ENCODE measurements at places on chromosomes 12 and 14.
A peak's percentile ranks its signal among the peaks of the same experiment; 100 is the strongest.

- peak; percentile 61 for DNase-seq
Measured at GRCh38 chr12:44015333-44015941, 179.6 kb downstream of the TMEM117 start.

GRCh38 chr14:70013271-70013873 is 134.2 kb downstream of the SMOC1 start:
- peak; percentile 37 for DNase-seq

DNA sequence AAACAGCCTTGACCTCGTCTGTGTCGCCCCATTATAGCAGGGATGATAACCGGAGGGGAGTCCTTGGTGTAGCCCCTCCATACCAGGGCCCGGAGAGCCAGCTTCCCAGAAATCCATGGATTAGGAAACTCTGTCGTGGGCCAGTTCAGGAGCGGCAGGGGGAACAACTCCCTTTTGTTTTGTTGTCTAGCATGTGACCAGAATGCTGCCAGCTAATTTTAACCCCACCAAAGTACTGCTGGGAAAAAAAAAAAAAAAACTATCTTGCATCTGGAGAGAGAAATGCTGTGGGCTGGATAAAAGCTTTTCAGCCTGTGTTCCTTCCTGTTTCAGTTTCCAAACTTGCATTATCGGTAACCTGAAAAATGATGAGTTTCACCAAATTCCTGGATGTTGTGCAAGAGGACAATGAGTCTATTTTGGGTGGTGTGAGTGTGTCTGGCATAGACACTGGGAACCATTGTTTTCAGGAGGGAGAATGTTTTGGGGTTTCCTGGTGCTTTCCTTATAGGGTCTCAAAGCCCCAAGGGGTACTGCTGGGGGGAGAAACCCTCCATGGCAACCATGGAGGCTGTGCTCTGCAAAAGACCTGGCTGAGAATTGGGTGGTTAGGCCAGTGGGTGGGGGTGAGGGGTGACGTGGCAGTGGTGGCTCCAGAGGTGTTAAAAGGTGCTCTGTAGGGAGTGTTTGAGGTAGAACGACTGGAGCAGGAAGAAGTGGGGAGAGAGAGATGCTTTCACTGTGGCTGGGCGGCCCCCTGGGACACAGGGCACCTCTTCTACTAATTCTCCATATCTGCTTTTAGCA is 14.9 kb upstream of the IRF2BPL start:
- DNase-seq: no peak

DNA sequence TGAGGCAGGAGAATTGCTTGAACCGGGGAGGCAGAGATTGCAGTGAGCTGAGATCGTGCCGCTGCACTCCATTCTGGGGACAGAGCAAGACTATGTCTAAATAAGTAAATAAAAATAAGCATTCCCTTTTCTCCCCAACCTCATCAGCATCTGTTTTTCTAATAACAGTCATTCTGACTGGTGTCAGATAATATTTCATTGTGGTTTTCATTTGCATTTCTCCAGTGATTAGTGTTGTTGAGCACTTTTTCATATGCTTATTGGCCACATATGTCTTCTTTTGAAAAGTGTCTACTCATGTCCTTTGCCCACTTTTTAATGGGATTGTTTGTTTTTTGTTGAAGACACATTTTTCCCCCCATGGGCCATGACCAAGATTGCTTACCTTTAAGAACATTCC is 243.2 kb downstream of the ADAMTS20 start:
- DNase-seq: no peak

DNA sequence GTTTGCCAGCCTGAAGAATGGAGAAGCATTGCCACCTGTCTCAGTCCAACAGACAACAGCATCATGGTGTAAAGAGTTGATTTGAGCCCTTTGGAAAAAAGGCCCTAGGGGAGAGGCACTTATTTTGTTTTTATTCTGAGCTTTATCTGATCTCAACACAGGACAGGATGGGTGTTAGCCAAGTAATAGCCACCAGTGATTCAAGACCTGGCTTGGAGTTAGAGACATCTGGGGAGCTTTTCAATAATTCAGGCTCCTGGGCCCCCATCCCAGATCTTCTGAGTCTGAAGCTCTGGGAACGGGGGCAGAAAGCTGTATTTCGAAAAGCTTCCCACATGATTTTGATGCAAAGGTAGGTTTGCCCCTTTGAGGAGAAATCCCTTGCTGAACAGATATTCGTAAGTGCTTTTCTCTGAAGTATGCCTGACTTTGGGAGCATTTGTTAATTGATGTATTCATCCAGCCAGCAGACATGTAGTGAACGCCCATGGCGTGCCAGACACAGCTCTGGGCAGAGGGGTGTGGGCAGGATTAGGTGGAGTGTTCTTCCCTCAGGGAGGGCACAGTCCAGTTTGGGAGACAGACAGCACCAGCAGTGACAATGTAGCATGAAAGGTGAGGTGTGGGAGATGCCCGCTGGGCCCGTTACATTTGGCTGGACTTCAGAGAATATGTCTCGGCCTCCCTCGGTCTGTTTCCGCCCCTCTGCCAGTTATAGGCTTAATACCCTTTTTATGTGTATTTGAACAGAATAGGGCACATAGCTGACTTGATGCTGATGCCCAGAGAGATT is 72.5 kb downstream of the TSPAN9 start:
- no peak for DNase-seq

GRCh38 chr14:100872259-100873095 is 31.0 kb downstream of the RTL1 start:
- no peak for DNase-seq

GRCh38 chr12:94603434-94604365 is 46.7 kb downstream of the TMCC3 start:
- peak; percentile 61 for DNase-seq

GRCh38 chr14:54342806-54343205 is 54.0 kb upstream of the CDKN3 start:
- no peak for DNase-seq

DNA sequence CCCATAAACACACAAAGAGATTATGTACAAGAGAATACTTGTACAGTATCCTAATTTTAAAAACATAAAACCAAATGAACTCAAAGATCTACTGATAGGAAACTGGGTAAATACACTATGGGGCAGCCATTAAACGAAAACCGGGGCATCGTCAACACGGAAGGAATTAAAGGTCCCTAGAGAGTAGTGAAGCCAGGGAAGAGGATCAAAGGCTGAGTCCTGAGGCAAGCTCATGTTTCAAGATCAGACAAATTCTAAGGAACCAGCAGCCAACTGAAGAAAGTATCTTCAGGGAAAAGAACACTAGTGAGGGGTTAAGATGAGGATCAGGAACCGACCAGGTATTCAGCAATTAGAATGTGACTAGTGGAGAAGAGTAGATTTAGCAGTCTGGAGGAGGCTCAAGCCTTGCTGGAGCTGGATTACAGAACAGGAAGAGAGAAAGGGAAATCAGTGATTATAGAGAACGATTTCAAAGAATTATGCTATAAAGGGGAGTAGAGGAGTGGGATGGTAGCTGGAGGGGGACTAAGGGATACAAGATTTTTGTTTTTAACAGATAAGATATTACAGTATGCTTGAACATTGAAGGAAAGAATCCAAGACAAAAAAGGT is 23.7 kb downstream of the SEL1L start:
- DNase-seq: no peak

DNA sequence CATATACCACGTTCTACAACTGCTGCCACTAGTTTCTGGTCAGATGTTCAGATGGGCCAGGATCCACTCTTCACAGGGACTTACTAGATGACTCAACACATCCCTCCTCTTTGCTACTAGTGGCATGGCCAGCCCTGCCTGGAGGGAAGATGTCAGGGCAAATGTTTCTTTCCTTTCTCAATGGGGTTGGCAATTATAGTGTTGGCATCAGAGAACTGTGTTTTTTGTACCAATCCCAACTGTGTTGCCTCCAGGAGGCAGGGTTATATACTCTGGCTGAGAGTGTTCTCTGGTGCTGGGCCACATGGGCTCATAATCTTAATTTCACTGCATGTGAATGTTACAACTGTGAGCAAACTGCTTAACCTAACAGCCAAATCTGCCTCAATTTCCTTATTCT is 69.9 kb upstream of the AVPR1A start:
- DNase-seq: no peak

- DNase-seq: no peak
Measured at GRCh38 chr14:91867316-91867988, at the start of gene TC2N. TSS of gene TC2N (minus strand) at chr14:91867536. CDS start at chr14:91813769, 53,767 bp downstream.

DNA sequence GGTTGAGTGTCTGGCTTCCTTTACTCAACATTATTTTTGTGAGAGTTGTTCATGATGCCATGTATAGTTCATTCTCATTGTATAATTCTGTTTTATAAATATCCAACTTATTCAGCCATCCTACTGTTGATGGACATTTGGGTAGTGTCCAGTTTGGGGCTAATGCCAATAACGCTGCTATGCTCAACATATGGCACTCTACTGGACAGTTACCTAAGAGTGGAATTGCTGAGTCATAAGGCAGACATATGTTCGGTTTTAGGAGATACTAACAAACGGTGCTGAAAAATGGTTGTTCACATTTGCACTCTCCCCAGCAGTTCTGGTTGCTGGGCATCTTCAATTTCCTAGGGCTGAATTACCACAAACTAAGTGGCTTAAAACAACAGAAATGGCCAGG is 28.7 kb upstream of the P2RX4 start:
- no peak for DNase-seq

DNA sequence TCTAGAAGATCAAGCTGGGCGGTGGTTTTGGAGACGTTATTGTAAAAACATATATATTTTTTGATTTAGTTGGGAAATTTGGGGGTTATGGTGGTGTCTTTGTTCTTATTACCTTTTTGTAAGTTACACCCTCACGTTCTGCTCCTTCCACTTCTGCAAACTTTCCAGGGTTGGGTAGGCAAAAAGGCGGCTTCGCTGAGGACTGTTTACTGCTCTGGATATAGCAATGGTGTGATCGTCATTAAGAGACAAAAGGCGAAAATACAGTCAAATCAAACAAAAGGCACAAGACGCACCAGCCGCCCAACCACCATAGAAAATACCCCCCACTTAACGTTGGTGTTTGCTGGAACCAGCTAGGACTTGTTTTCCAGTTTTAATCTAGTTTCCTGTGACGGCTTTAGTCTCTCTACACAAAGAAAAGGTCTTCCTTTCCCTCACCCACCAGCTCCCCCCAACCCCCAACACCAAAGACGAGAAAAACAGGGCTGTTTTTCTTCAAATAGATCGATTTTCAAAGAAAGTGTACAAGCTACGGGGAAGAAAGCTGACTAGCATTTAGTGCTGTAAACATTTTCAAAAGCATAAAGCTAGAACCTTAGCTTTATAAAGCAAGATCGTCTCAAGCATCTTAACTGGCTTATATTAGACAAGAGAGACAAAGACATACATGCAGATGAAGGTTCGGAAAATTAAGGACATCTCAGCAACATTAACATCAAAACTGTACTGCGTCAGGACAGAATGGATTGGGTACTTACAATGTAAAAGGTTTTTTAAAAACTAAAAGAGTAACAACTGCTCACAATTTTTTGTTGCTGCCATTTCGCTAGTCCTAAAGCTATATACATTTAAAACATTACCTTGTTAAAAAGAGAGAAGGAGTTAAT is 2.0 kb upstream of the SETD1B start:
- DNase-seq: peak; percentile 66

GRCh38 chr14:67468378-67468730 is 20.2 kb downstream of the TMEM229B start:
- no peak for DNase-seq

- peak; percentile 9 for DNase-seq
Measured at GRCh38 chr12:26791301-26791791, 41.6 kb downstream of the ITPR2 start.

Measured in OCI-LY7 (cell line).